AG08395 (cell line): ENCODE measurements at places on chromosomes 5 and 9.

GRCh38 chr9:125612616-125613015 is 94.4 kb downstream of the MAPKAP1 start:
- DNase-seq: no peak

- no peak for DNase-seq
These were observed 8.1 kb downstream of the ZNF622 start for GRCh38 chr5:16457451-16457850.

DNA sequence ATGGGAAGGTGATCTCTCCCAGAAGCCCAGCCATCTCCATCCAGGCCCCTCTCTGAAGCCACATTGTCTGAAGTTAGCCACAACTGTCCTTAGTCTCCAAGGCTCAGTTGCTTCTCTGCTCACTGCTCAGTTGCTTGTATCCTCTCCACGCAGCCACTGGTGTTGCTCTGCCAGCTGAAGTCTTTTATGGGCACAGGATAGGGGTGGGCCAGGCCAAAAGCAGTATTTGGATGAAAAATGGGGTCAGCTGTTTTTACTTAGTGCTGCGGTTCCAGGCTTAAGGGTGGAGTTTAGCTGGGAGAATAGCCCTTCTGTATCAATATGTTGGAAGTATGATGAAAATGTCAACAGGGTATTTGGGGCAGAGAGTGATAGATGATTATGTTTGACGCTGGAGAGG is 168.8 kb upstream of the PPP1R2B start:
- no peak for DNase-seq

DNA sequence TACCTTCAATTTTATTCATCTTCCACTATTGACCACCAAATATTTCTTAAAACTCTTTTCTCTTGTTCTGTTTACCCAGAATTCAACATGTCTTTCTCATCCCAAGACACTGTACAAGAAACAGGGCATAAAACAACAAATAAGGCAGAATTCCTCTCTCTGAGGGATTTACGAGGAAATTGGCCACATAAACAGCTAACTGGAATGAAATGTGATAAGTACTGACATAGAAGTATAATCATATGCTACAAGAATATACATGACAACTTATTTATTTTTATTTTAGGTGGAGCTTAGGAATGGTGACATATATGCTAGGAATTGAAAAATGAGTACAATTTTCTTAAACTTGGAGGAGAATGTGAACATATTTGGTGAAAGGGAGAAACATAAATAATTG is 48.8 kb upstream of the FBN2 start:
- no peak for DNase-seq

DNA sequence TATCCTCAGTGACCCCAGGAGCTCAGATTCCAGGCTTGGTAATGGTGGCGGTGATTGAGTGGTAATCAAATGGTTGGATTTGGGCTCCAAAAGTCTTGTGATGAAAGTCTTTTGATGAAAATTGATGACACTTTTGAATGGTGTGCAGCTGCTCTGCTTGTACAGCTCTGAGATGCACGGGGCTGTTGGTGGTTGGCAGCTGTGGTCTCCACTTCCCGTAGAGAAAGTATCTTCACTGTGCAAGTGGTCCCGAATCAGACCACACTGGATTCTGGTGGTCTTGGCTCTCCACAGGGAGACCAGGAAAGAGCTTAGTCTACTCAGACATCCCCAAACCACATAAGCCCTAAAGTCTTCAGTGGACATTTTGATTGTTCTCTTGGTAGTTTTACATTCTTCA is 96.6 kb downstream of the MARCHF11 start:
- DNase-seq: no peak

DNA sequence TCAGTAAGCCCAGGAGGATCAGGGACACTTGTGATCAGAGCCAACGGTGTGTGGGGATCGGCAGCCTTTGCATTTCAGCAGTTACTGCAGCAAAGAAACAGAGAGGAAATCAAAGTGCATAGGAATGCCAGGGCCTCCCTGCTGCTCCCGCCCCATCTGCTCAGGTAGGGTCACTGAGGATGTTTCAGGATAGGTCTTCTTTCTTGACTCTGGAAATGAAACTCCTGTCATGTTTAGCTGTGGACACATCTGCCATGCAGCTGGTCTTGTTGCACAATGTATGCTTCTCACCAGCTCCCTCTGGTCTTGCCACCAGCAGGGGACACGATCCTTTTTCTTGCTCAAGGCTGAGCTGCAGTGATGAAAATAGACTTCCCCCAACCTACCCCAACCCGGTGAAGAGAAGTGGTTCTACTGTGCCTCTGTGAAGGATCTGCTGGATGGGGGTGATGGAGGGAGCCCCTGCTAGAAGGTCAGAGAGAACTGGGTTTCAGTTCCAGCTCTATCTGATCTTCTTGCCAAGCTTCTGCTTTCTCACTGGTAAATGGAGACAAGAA is 185.2 kb upstream of the KLF4 start:
- DNase-seq: peak; percentile 54

DNA sequence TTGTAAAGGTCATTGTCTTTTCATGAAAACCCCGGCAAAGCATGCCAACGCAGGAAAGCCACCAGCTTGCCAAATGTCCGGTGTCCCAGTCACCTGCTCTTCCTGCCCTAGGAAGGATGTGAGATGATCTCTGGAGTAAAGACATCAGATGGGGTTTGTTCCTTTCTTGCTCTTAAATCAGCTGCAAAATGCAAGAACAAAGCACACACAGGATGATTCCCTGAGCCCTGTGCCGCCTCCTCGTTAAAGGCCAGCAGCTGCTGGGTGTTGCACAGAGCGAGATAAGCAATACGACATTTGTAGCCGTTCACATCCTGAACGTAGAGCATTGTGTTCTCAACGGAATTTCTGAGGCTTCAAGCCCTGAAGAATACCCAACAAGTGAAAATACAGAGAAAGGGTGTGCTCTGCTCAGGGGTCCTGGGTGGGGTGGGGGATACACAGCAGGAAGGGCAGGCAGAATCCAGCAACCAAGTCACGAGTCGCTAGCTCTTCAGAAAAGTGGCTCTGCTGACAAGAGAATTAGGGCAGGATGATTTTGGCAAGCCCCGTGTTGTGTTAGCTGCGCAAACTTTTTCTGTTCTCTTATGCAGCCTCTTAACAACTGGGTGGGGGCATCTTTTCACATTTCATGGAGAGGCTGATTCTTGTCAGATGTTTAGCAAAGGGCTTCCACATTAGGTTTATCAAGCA is 229.2 kb upstream of the MAP3K1 start:
- DNase-seq: no peak

- no peak for DNase-seq
These were observed 13.5 kb upstream of the DRD1 start for GRCh38 chr5:175457466-175457865.

DNA sequence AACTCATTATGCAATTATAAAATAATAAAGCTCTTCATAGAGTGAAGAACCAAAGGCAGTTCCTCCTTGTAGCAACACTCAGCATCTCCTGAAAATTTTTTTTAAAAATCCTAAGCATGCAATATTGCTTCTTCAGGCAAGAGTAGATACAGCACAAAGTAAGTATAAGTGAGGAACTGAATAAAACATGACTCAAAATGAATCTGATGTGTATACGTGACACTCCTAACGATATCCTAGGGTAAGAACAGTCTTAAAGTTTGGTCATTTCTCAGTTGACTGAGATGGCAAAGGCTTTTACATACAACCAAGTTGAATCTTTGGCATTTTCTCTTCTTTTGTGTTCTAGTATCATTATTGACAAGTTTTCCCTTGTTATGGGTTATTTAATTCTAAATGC is 41.1 kb upstream of the AOPEP start:
- no peak for DNase-seq

DNA sequence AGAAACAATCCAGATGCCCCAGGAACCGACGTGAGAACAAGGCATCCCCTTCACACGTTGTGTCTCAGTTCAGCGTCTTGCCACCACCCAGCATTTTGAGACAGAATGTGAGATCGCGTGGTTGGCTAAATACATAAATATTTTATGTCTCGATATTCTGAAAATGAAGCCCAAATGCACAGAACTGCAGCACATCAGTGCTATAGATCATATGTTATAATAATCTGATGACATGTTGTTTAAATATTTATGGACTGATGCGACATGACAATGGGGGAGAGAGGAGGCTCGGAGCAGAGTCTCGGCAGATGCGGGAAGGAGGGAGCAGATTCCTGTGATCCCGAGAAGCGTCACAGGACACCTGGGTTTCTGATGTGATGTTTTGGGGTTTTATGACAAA is 10.9 kb downstream of the NEK6 start:
- no peak for DNase-seq

GRCh38 chr9:3548648-3549047 is 22.8 kb upstream of the RFX3 start:
- no peak for DNase-seq

- no peak for DNase-seq
These were observed 9.8 kb downstream of the PTPN3 start for GRCh38 chr9:109488351-109488750.

DNA sequence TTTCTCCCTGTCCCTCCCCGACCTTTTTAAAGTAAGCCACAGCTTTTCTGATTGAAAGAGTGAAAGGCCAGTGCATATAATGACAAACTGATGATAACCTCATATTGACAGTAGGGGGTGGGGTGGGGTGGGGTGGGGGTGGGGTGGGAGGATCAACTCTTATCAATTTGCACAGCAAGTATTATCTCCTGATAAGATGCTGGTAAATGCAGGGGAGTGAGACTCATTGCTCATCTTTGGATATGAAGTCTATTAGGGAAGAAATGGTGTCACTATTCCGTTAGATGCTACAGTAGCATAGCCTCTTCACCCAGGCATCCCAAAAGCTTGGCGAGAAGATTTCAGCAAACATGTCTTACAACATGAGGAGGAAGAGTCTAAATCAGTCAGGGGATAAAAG is 38.9 kb upstream of the HMGCS1 start:
- no peak for DNase-seq

GRCh38 chr5:25489834-25490538 is 845.2 kb upstream of the CDH10 start:
- DNase-seq: no peak

DNA sequence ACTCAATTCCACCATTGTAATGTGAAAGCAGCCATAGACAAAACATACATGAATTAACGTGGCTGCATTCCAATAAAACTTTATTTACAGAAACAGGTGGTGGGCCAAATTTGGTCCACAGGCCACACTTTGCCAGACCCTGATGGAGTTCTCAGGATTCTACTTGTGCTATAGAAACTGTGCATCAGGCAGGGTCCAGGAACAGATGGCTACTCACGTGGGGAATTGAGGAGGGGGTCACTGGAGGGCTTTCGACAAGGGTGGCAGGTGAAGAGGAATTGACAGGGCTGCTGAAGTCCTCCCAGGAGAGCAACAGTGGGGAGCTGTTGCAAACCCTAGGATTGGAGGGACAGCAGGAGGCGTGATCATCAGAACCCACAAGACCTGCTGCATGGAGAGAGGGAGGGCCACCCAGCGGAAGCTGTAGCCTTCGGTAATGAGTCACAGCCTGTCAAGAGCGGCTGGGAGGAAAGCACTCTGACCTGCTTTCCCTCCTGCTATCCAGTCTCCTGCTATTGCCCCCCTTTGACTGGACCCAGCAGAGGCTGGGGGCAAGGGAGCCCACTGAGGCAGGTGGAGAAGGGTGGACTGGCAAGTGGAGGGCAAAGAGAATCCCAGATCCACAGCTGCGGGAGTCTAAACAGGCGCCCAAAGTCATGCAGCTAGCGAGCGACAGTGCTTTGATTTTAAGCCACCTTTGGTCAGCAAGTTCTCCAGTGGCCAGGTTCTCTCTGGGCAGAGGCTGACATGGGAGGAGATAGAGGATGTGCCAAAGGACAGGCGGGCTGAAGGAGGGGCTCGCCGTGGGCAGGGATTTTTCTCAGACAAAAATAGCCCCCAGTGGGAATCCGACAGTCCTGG is 138.3 kb upstream of the SMIM23 start:
- DNase-seq: no peak

DNA sequence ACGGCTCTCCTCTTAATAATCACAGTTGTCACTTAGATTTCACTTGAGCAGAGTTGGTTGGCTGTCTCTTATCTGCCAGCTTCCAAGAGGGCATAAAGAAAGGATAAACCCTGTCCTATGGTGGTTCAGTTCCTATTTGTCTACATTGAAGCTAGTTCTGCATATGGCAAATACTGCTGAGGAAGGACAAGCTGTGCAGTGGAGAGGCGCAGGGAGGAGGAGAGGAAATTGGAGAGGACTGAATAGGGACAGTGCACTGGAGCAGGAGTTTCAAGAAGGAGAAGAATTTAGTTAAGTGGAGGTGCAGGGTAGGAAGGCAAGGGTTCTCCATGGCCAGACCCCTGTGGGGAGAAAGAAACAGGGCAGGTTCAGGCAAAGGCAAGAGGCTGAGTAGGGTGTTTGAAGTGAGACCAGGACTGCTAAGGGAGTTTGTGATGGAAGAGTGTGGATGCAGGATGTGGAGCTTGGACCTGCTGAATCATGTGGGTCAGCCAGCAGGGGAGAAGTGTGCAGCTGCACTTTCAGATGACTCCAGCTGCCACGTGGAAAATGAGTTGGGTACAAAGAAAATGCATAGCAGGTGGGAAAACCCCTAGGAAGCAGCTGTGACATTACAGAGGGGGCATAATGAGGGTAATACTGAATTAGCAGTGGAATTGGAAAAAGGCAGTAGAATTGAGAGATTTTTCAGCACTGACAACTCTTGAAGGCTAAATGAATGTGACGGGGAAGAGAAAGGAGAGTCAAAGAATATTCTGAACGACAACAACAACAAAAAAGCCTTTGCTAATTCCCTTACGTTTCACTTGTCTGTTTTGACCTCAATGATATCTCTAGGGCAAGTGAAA is 66.8 kb downstream of the MAMDC2 start:
- DNase-seq: no peak

- no peak for DNase-seq
These were observed 19.3 kb upstream of the WNT8A start for GRCh38 chr5:138064526-138064925.

GRCh38 chr5:54480296-54480695 is 24.8 kb downstream of the HSPB3 start:
- no peak for DNase-seq

- DNase-seq: no peak
These were observed 9.9 kb downstream of the HNRNPAB start for GRCh38 chr5:178214160-178214803.

DNA sequence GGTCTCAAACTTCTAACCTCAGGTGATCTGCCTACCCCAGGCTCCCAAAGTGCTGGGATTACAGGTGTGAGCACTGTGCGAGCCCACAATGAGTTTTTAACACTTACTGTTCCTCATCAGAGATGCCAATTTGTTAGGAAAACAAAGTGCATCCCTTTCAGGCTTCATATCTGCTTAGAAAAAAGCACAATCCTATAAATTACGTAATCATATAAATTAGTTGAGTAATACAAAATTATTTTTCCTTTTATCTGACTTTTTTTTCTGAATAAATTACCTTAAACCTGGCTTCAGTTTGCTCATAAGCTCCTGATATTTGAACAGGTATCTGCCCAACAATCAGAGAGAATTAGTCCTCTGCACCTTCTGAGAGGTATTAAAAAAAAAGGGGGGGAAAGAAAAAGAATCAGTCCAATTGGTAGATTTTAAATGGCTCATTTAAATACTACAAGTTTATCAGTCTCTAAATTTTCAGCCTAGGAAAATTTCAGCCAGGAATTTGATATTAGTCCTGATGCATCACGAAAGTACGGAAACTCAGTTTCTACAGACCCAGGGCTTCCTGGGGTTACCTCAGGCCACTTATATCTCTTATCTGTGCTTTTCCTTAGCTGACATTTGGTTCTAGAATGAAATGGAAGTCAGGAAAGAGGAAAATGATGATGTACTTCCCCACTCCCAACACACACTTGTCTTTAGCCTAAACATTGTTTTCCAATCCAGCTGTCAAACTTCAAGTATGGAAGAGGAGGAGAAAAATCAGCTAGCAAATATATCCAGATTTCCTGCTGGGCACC is 26.8 kb downstream of the ITGA1 start:
- DNase-seq: no peak
